DMS79 (cell line): ENCODE measurements at places on chromosomes 6 and 20.
A peak's percentile ranks its signal among the peaks of the same experiment; 100 is the strongest.

DNA sequence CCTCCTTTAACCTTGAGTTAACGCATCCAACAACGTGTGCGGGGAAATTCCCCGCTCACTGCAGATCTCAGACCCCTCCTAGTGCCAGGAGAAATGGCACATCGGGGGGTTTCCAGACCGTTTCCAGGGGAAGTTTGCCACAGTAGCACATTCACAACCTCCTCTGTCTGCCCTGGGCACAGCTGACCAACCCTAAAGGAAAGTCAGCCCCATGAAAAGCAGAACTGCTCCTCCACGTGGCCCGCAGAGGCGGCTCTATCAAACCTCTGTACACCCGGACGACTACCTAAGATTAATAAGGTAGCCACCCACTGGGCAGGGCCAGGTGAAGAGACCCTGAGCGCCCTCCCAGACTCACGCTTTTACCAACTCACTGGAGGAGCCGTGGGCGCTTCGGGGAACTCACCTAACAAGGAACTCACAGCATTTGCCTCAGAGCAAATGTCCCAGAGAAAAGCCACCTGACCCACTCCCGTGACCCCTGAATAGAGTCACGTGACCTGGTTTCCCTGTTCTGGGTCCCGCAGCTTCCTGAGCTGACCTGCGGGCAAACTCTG is 93.1 kb downstream of the PRND start:
- DNase-seq: no peak

DNA sequence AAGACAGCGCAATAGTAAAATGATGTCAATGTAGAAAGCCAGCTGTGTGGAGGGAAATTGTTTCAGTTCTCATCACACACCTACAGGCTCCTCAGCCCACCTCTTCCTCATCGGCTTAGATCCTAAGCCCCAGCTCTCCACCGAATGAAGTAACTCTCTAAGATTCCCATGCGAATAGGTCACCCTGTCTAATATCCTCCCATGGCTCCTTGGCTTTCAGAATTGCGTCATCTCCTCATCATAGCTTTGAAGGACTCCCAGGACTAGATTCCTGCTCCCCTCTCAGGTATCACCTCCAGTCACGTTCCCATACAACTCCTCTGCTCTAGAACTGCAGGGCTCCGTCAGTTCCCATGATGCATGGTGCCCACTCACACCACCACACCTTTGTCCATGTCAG is 16.2 kb upstream of the SLC22A16 start:
- DNase-seq: no peak

DNA sequence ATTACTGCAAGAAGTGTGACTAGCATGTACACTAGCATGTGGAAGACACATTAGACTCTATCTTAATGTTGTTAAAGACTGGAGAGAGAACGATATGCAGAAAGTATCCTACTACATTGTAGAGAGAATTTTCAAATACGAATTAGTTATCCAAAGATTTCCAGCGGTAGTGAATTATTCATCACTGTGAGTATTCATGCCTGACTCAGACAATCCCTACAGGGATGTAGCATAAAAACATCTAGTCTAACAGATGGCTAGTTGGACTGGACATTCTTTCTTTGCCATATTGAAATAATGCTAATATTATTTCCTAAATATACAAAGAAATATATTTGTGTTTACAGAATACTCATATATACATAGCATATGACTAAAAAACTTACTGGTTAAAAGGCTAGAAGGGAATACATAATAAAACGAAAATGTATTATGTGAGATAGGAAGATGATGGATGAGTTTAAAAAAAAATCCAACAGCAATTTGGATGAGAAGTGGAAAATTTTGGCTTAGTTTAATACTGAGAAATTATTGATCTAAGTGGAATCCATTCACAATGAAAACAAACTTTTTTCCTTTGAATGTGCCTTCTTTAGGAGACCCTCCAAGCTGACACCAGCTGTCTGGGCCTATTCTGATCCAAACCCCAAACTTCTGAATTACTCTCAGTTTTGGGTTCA is 580.7 kb downstream of the RFPL4B start:
- no peak for DNase-seq

- no peak for DNase-seq
Observed at GRCh38 chr6:51768087-51768486, 319.3 kb downstream of the PKHD1 start.

DNA sequence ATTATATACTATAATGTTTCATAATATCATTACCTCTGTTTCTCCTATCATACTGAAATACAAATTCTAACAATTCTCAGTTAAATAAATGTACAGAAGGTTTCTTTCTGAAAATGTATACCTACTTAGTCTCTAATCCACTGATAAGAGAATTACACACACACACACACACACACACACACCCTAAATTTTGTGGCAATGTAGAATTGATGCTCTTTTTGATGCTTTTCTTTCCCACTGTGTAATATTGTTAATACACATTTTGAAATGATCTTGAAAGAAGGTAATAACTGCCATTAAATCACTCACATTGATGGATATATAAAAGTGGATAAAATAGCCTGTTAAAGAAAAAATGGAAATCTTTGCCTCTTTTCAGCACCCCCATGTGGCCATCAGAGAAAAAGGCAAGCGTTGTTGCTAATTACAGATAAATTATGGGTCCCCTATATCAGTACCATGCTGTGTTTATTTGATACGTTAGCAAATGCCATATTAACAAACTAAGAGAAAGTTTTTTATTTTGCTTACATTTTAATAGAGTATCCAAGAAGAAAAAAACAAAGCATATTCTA is 76.6 kb upstream of the VGLL2 start:
- DNase-seq: no peak

GRCh38 chr20:38658879-38659596 is 57.4 kb downstream of the ARHGAP40 start:
- no peak for DNase-seq

GRCh38 chr20:63578224-63579016 is 4.4 kb upstream of the HELZ2 start:
- no peak for DNase-seq

DNA sequence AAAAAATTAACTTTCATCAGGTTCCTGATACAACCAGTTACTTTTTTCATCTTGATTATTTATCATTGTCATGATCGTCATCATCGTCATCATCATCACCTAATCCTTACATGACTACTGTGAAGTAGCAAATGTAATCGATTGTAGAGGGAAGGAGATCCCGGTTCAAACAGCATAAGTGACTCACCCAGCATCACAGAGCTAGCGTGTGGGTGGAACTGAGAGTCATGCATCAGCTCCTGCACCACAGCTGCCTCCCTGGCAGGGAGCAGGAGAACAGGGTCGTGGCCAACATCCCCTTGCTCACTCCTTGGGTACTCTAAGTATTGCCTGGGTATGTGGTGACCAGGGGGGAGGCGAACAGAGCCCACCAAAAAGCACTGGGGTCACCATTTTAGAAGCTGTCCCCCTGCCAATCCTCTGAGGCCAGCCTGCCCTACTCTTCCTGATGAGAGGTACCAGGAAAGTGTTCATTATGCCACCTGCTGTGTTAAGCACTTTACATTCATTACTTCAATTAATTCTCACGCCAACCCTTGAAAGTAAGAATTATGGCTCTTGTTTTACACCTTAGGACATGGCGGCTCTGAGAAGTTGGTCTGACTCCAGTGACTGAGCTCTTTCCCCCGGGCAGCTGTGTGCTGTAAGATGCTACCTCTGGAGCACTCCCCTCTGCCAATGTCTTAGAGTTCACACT is 425.2 kb downstream of the CD83 start:
- peak; percentile 58 for DNase-seq

GRCh38 chr20:19631410-19631809 is 126.6 kb upstream of the RIN2 start:
- no peak for DNase-seq

GRCh38 chr6:15400572-15401004 is 154.7 kb downstream of the JARID2 start:
- DNase-seq: peak; percentile 10

GRCh38 chr6:43781941-43782704 is 12.1 kb downstream of the VEGFA start:
- no peak for DNase-seq

DNA sequence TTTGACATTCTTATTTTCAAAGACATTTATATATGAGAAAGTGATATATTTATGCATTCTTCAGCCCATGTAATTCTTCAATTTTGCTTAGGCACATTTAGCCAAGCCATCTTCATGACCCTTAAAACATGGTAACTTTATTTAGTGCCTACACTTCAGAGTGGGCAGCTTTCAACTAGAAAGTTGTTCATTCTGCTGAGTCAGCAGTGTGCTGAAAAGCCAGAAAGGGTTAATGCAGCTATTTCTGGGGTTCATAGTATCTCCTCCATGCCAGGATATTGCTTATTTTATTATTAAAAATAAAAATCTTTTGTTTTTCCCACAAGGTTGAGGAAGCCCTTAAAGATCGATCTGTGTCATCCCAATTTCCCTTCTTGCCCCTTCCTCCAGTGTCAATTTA is 79.2 kb downstream of the EDN1 start:
- DNase-seq: no peak

- DNase-seq: no peak
Observed at GRCh38 chr6:105988321-105988720, 97.8 kb upstream of the PRDM1 start.
